Stimulated activated CD4-positive, alpha-beta T cell treated with anti-CD3 and anti-CD28 coated beads, Interleukin-12 subunit alpha, Interleukin-12 subunit beta, amount 100 ng/mL, for 24 hours (primary cell): ENCODE measurements at places on chromosomes 13 and 19.

GRCh38 chr19:5179256-5179655 lies 161.4 kb downstream of the PTPRS start:
- DNase-seq: no peak

GRCh38 chr13:26037302-26037701 lies 14.5 kb downstream of the SHISA2 start:
- no peak for DNase-seq

DNA sequence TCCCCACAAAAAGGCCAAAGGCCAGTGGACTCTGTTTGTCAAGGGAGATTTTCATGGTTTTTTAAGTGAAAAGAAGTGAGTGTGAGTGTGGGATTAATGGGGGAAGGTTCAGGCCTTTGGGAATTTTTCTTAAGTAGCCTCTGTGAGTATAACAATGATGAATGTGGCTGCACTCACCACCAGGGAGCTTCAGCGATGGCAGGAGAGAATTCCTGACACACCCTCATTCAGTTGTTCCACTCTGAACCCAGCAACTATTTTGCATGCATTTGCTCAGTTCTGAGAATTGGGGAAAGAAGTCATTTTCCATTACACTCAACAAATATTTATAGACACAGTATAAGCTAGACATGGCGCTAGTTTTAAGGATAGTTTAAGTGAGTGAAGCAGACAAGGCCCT lies 117.9 kb downstream of the CCNA1 start:
- DNase-seq: no peak

GRCh38 chr19:39915101-39915847 lies 19.2 kb downstream of the FCGBP start:
- DNase-seq: no peak

- DNase-seq: no peak
These were observed 5.2 kb downstream of the DOCK9 start for GRCh38 chr13:98972627-98973026.

- peak; percentile 29 for DNase-seq
These were observed 47.7 kb upstream of the UQCRFS1 start for GRCh38 chr19:29260477-29261317.

DNA sequence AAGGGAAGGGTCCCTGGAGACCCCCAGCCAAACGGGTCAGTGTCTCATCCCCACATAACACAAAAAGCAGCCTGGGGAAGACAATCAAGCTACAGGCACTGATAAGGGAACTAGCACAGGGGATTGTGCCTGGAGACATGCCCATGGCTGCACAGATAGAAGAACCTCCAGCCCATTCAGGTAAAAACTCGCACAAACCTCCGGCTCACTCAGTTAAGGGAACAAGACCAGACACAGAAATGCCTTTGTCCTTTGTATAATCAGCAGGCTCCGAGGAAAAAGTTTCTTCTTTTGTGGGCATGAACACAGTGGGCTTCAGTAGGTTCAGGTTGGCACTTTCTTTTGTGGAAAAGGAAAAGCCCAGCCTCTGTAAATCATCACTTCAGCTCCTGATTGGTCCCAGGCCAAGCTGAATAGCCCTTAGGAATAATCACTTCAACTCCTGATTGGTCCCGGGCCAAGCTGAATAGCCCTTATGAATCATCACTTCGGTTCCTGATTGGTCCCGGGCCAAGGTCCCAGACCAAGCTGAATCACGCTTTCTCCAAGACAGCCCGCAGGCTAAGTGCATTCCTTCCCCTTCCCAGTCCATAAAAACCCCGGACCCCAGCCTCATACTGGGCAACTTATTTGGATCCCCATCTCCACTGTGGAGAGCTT lies 5.0 kb upstream of the ZNF230 start:
- no peak for DNase-seq

- DNase-seq: no peak
These were observed 26.9 kb downstream of the RAP2A start for GRCh38 chr13:97460853-97461252.

- DNase-seq: no peak
These were observed 5.0 kb upstream of the TEX29 start for GRCh38 chr13:111315347-111315995.

GRCh38 chr13:79709471-79709870 lies 228.5 kb downstream of the NDFIP2 start:
- DNase-seq: no peak

DNA sequence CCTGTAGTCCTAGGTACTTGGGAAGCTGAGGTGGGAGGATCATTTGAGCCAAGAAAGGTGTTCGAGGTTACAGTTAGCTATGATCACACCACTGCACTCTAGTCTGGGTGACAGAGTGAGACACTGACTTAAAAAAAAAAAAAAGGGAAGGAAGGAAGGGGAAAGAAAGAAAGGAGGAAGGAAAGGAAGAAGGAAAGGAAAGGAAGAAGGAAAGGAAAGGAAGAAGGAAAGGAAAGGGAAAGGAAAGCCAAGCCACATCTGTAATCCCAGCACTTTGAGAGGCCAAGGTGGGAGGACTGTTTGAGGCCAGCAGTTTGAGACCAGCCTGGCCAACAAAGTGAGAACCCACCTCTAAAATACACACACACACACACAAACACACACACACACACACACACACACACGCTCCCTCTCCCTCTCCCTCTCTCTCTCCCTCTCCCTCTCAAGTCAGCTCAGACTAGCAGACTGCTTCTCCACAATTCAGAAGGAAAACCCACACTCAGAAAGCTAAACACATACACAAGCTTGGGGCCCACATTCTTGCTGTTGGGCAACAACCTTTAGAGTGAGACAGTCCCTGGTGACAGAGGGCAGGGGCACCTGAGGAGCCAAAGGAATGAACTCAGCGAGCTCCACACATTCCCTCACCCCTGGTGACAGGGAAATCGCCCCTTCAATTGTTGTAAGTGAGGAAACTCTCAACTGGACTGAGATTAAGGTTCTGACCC lies 2.7 kb downstream of the ZNF709 start:
- no peak for DNase-seq

GRCh38 chr13:80235166-80235966 lies 105.6 kb downstream of the SPRY2 start:
- DNase-seq: no peak

DNA sequence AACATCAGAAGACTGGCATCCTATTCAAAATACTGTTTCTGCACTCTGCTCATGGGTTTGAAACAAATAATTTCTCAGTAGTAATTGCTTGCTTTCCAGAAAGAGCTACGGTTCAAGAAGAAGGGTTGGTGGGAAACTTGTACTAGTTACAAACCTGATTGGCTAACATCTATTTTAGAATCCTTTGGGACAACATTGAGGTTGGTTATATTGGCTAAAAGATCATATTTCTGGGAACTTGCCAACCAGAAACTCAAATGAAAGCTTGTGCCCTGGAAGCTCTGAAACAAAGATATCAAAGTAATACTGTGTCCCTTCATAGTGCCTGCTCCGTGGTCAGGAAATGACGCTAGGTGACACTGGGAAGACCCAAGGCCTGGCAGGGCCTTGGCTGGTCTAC lies 141.7 kb downstream of the LACC1 start:
- DNase-seq: no peak

DNA sequence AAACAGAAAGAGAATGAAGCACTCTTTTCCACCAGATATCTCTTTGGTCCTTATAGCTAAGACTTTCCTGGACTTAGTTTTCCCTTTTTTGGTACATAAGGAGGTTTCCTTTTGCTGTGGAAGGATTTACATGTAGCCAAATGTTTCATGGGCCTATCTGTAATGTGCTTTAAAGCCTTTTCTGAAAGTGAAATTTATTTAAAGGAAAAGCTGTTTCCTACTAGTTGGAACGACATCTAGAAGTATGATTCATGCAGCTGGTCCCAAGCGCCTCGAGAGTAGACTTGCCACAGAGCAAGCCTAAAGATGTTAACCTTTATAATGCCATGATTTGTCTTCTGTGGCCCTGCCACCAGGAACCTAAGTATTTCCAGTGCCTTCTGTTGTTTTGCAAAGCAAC lies 390.3 kb downstream of the DLEU7 start:
- no peak for DNase-seq

GRCh38 chr13:45847554-45848224 lies 3.9 kb downstream of the SIAH3 start:
- DNase-seq: no peak

- no peak for DNase-seq
These were observed 5.8 kb downstream of the PGLYRP1 start for GRCh38 chr19:46017095-46017429.

- DNase-seq: no peak
These were observed 362.9 kb upstream of the PCDH20 start for GRCh38 chr13:61778531-61778930.

GRCh38 chr19:4744451-4745174 lies 21.0 kb upstream of the DPP9 start:
- DNase-seq: no peak

DNA sequence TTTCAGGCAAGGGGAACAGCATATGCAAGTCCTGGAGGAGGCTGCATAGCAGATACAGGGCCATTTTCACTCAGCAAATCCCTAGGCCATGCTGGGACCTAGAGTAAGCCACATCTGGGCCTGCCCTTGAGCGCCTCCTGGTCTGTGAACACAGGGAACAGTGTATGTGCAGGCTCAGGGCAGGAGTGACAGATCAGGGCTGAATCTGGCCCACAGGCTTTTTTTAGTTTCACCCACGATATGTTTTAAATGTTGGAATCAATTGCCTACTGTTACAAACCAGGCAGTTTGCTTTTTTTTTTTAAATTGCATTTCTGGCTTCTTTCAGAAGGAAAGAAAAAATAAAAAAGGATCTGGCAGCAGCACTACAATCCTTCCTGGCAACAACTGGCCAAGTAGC lies 1.5 kb upstream of the TMEM145 start:
- DNase-seq: no peak

- no peak for DNase-seq
These were observed 332.0 kb downstream of the GPC6 start for GRCh38 chr13:93558637-93559036.
